ENCODE measurements at places on chromosomes 1 and 21.

DNA sequence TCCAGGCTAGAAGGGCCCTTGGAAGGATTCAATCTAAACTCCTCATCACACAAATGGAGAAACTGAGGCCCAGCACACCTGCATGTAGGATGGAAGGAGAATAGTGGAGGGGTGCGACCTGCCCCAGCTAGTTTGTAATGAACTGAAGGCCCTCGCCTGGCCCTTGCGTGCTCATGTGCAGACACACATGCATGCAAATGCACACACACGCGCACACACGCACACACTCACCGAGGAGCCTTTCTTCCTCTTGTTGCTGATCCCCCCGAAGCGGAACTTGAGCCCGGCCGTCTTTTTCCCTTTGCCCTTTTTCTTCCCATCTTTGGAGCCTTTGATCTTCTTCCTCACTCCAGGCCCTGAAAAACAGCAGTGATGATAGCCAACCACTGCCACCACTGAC is 27.9 kb downstream of the CHD5 start:
- no peak for DNase-seq

- no peak for DNase-seq
Observed at GRCh38 chr1:229408458-229409037, 25.3 kb downstream of the ACTA1 start.

GRCh38 chr1:55255901-55256300 is 40.7 kb upstream of the USP24 start:
- no peak for DNase-seq

DNA sequence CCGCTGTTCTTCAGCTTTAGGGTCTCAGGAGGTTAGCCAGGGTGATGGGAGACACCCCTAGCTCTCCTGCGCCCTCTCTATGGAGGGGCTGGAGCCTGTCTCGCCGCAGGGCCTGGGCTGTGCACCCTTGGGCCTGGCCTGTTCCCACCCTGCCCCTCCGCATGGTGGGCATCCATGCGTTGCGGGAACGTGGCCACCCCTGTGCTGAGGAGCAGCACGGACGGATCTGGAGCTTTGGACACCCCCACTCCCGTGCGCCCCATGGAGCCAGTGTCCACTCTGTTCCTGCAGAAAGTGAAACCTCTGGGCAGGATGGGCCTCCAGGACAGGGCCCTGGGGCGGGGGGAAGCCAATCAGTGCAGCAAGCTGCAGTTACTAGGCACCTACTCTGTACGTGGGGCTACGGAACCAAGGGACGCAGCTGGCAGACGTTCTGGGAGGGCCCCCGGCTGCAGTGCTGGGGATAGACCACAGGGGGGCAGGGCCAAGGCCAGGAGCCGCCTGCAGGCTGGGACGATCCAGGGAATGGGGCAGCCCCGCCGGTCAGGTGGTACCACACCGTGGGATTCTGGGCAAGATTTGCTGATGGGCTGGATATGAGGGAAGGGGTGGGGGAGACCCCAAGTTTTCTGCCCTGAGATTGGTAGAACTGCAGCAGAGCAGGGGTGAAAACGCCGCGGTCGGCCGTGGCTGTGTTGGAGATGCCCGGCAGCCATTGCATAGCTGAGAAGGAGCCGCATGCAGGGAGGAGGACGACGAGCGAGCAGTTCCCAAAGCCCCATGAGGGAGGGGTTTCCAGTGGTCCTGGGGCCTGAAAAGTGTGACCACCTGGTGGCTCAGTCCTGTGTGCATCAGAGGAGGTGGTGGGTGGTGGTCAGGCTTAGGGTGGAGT is 43.3 kb downstream of the TP73 start:
- DNase-seq = no peak

- peak; percentile 45 for DNase-seq
Observed at GRCh38 chr1:154493276-154493675, 8.7 kb upstream of the TDRD10 start.

DNA sequence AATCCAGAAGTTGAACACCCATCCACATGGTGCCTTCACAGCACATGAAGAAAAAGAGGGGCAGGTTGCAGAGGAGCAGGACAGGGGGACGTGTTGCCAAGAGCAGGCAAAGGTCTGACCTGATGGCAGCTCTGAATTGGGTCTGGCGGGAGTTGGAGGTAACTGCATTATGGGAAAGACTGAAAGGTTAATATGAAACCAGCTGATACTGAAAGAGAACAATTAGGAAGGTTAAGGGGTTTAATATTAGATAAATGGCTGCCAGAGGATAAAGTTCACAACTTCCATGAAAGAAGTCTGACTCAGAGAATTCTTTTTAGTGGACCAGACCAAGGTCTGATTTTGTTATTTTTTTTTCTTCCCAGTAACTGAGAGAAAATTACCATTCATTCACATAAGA is 76.1 kb downstream of the CD58 start:
- DNase-seq = no peak

- DNase-seq = no peak
Observed at GRCh38 chr1:57605933-57606332, 182.1 kb upstream of the DAB1 start.

- peak; percentile 65 for DNase-seq
Observed at GRCh38 chr1:221778535-221779142, 36.8 kb upstream of the DUSP10 start.

DNA sequence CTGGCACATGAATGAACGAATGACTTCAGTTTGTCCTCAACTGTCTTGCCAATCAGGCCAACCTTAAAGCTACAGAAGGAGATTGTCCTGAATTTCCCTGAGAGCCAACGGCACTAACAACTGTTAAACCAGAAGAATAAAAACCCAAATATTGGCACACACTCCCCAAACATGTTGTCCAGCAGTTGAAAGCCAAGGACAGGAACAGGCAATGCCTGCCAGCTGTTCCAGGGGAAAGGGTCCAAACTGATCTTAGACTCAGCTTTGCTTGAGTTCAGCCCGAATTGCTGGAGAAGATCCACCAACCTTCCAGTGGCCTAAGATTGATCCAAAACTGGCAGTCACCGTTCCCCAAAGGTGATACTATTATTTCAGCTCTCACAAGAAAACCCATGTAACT is 22.4 kb upstream of the AHCTF1 start:
- no peak for DNase-seq

GRCh38 chr21:32325706-32326105 is 27.1 kb downstream of the MRAP start:
- DNase-seq = no peak

GRCh38 chr21:43281661-43282357 is 113.0 kb downstream of the CRYAA start:
- no peak for DNase-seq

DNA sequence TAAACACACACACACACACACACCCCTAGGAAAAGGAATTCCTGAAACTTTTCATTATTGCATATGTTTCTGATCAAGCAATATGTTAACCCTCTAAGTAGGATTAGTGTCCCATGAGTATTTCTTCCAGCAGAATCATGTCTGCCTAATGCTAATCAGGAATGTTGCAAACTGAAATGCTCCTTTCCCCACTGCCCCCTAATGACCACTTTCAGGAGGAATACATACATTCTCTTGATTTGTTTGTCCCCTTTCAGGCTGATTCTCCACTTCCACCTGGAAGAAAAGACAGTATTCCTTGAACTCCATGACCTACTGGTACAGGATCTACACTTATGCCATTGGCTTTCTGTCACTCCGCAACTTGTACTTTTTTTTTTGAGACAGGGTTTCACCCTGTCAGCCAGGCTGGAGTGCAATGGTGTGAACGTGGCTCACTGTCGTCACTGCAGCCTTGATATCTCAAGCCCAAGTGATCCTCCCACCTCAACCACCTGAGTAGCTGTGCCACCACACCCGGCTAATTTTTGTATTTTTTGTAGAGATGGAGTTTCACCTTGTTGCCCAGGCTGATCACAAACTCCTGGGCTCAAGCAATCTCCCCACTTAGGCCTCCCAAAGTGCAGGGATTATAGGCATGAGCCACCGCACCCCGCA is 56.7 kb downstream of the LRIG2 start:
- no peak for DNase-seq

DNA sequence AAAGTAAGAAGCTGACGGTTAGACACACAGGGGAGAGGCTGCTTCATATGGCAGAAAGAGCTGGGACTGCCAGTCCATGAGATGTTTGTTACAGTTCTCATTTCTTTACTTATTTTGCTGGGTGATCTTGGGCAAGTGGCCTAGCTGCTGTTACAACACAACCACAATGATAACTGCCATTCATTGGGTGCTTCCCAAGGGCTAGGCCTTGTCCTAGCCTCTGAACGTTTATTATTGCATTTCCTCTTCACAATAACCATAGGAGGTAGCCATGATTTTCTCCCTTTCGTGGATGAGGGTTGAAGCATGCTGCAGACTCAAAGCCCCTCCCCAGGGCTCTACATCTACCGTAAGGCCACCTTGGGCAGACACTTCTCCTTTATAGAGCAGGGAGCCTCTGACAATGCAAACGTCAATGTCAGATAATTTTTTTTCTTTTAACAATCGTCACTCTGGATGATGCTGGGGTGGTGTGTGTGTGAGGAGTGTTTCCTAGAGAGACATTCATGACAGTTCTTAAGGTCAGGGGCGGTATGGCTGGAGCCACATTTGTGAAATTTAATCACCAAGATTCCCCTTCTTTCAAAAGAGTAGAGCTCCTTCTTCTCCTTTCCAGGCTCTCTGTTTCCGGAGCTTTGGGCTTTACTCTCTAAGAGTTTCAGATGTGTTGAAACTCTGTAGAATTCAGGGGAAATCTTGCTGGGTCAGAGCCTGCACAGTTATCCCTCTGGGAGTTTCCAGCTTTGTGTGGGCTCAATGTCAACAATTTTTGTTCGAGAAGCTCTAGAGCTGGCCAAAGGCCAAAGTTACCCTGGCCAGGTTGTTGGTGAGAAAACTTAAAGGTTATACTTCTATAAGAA is 138.5 kb upstream of the SGIP1 start:
- DNase-seq = peak; percentile 68

GRCh38 chr1:208584167-208584755 is 340.1 kb upstream of the PLXNA2 start:
- DNase-seq = no peak

- no peak for DNase-seq
Observed at GRCh38 chr1:203170625-203171330, 4.8 kb downstream of the MYBPH start.

DNA sequence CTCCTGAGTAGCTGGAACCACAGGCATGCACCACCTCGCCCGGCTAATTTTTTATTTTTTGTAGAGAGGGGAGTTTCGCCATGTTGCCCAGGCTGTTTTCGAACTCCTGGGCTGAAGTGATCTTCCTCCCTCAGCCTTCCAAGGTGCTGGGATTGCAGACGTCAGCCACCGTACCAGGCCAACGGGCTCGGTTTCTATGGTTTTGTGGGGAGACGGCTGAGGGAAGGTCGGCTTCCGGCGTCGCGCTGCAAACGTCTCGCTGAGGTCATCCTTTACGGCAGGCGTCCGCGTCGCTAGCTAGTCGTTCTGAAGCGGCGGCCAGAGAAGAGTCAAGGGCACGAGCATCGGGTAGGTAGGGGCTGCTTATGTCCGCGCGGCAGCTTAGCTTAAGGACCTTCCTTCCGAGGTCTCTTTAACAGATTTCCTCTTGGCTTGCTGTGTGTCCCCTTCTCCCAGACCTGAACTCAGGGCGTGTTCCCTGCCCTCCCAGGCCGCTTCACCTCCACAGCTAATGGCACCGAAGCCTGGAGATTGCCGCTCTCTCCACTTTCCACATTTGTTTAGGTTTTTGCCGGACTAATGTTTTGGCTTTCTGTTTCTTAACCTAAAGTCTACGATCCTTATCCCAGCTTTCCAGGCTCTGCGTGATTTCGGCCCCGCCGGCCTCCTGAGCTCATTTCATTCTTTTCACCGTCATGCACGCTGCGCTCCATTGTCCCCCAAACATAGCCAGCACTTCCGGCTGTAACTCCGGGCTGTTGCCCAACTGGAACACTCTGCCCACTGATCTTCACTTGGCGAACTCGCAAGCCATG is at the start of gene NDUFS5:
Gene NDUFS5 (plus strand): TSS at position 300 of the 815 bp plus-strand sequence. CDS start 2,375 bp downstream, outside the sequence.
- DNase-seq = peak; percentile 86

DNA sequence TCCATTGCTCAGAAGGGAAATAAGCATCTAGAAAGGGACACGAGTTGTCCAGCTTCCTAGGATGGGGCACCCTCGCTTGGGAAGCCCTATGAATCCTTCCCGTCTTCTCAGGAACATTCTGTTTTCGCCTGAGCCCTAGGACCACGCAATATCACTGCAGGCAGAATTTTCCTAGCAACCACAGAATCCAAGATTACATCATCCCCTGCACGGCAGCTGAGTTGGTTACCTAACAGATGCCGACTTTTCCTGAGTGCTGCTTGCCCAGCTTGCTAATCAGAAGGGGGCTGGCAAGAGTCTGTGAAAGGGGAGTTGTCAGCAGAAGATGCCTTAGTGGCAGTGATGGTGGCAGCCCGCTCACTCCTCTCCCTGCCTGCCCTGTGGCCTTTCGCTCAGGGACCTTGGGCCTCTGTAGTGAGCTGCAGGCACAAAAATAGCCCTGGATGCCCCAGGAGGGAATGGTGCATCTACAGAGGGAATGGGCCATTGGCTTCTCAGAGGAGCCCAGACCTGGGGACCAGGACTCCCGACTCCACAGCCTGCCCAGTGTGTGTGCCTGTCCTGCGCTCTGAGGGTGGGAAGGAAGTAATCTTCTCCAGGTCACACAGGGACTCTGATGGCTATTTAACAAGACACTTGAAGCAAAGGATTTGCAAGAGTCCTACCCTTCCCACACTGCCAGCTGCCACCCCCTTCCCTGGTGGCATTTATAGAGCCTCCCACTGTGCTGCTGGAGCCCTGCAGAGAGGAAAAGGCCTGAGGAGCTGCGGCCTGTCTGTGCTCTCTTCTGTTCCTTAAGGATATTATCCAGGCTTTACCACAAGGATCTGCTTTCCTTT is 28.9 kb upstream of the CLSTN1 start:
- DNase-seq = no peak

DNA sequence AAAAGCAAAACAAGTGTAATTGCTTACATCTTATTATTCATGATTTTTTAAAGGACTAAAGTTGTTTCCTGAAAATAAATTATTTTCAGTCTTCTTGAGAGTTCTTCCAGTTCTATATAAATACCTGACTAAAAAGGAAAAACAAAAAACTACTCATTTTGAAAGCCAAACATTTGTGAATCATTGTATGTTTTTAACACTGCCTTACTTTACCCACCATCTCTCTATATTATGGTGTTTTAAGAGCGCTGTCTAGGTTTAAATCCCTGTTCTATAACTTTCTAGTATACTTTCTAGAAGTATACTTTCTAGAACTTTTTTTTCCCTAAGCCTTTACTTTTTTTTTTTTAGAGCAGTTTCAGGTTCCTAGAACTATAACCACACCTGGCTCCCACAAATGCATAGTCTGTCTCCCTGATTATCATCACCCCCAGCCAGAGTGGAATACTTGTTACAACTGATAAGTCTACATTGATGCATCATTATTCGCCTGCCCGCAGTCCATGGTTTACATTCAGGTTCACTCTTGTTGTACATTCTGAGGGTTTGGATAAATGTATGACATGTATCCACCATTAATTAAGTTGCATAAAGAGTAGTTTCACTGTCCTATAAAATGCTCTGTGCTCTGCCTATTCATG is 9.8 kb downstream of the RSBN1 start:
- no peak for DNase-seq

Measured in CD4-positive, alpha-beta T cell treated with Interleukin-4 for 1 hour (primary cell).